Colonic mucosa (tissue), 4 donors: ENCODE measurements at places on chromosomes 6 and 20.

GRCh38 chr20:19453410-19453809 lies 241.0 kb downstream of the SLC24A3 start:
- DNase-seq, result no peak

DNA sequence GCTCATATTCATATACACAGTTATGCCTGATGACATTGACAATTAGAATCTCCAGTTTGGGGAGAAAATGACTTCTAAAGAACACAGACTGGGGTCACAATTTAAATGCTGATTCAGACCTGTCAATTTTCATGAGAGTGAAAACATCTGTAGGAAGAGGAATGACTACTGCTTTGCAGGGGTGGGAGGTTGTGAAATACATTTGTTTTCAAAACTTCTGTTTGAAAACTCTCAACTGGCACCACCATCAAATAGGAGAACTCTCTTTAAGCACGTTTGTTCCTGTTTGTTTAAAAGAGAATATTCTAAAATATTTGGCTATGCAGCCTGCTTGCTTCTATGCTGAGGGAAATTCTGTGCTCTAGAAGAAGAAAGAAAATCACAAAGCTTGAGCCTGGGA lies 50.8 kb upstream of the ADGRF5 start:
- DNase-seq, result no peak

GRCh38 chr6:51200676-51201075 lies 382.0 kb downstream of the TFAP2B start:
- DNase-seq, result no peak

DNA sequence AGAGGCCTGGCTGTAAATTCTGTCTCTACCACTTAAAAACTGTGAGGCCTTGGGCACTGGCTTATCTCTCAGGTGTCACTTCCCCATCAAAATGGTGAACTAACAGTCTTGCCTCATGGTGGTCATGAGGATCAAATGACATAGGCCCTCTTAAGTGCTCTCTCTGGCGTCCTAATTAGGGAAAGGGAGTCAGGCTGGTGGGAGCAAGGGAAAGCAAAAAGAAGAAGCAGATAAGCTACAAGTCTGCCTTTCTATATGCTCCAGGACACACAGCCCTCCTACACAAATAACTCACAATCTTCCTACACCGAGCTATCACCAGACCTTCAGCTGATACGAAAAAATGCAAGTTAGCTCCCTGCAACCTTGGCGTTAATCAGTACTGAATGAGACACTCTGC lies 19.5 kb upstream of the SLC22A16 start:
- no peak for DNase-seq

DNA sequence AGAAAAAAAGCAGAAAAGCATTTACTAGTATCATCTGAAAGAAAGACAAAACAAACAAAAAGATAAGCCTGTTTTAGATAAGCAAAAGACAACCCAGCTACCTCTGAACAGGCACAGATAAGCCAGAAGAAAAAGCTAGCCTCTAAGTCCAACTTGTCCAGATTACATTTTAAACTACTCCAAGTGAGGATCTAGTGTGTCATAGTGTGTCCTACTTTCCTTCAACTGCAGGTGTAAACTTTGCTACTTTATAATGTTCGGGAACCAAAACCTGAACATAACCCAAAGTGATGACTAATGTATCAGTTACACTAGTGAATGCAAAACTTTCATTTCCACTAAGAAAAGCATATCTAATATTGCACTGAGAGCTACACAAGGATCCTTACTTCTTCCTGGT lies 19.5 kb downstream of the ADNP start:
- no peak for DNase-seq

- DNase-seq, result no peak
These were observed 70.9 kb downstream of the BMP7 start for GRCh38 chr20:57195469-57196100.

GRCh38 chr6:162999575-163000285 lies 272.0 kb downstream of the PACRG start:
- DNase-seq, result no peak

DNA sequence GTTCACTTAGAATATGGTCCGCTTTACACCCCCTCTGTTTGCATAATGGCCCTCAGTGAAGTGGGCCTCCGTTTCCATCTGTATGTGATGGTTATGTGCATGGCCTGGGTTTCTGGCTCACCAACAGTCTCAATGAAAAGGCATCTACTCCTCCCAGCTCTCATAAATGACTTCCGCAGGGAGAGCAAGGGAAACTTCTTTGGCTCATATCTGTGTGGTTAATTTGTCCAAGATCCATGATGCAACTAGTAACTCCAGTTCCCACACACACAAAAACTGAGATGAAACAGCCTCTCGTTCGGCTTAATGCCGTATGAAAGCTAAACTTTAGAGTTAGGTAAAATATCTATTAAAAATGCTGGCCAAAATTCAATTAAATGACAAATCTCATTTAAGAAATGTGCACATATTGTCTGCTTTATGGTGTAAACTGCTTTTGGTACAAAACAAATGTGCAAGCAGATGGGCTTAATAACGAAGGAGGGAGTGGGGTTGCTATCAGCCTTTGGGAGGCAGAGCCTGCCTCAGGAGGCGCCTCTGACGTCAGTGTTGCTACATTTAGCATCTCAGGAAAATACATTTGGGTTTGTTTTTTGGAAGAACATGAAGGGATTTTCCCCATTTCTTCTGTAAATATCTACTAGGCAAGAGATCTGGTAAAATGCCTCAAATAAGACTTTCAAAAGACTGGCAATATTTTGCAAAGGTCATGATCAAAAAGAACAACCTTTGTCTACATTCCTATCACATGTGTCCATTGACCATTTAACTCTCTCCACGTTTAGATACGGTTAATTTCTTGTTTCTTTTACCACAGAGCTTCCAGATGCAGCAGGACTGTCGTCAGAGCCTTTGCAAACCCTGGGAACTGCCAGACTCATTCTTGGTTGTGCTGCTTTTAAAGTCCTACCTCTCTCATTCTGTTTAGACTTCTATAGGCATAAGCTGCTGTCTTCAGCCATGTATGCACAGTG lies 96.8 kb downstream of the ARMC2 start:
- no peak for DNase-seq

DNA sequence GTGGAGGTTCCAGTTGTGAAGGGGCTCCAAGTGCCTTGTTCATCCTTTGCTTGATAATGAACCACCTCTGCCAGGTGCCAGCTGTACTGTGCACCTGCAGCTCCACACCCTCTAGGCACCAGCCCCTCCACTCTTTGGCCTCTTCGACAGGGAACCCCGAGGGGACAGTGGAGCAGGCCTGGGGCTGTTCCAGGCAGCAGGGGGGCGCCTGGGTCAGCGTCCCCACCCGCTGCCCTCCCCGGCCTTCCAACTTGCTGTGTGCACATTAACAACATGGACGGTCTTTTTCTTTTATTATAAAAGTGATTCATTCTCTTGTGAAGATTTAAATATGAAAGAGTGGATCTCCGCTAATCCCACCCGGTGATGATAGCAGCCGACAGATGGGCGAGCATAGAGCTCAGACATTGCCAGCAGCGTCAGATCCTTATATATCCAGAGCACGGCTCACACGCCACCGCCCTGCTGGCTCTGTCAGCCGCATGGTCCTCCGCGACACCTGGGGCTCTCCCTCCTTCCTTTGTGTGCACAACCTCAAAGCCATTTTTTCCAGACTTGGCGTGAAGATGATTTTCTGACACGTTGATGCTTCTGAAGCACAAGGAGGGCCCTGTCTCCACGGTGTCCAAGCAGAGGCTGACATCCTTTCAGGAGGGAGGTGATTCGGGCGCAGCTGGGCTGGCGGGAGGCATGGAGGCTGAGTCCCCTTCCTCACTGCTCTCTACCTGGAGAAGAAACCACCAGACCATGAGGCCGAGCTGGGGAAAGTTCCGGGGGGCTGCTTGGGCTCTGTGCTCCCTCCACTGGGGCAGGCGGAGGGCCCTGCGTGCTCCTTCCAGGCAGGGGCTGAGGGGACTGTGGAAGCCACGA lies 22.2 kb upstream of the MRGBP start:
- no peak for DNase-seq

- DNase-seq, result peak; percentile 95
These were observed at the start of gene ZNF337 for GRCh38 chr20:25696371-25697131. Gene ZNF337, minus strand, starts transcription at chr20:25696853. Its CDS starts 10,436 bp downstream, at chr20:25686417.

- no peak for DNase-seq
These were observed 199.5 kb upstream of the ASCC3 start for GRCh38 chr6:101080597-101080996.

- DNase-seq, result peak; percentile 68
These were observed 58.9 kb downstream of the ERMARD start for GRCh38 chr6:169810066-169810989.

GRCh38 chr20:48771542-48771941 lies 56.3 kb downstream of the PREX1 start:
- no peak for DNase-seq

DNA sequence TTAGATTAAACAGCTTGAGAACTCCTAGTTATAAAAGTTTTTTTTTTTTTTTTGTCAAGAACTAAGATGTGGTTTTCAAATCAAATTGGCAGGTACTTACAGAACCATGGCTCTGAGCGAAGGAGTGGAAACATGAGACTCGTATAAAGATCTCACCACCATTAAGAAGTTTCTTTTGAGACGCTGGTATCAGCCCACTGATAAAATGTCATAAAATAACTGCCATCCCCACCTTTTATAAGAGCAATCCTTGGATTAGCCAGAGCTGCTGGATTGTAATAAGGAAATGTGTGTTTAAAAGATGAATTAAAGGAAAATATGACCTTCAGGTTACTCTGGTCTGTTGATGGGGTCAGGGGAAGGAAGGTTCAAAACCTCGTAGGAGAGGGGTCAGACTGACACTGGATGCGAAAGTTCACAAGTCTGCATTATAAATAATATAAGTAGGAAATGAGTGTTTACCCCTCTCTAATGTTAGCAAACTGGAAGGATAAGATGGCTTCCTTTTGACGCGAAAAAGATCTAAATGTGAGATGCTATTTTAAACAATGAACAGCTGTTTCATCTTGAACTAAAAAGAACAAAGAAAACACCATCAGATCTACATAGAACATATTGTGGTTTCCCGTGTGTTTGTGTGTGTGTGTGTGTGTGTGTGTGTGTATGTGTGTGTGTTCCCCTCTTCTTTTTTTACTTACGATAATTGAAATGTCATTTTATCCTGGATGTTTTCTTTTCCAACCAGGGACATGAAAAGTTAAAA lies 386.8 kb upstream of the JAG1 start:
- DNase-seq, result no peak

DNA sequence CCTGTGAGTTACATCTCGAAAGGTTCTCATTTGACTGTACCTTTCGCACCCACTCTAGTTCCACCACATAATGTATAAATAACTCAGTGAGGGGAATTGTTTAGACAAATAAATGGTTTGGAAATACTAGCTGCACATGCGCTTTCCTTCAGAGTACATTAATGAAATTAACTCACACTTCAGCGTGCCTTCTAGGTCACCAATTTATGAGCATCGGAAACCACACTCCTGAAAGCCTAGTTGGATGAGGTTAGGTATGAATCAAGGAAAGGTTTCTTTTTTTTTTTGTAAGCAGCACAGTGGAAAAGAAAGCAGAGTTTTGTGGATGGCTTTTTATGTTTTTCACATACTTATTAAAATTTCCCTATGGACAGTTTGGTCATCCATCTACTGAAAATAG lies 247.8 kb upstream of the TCF21 start:
- no peak for DNase-seq

GRCh38 chr20:46195264-46196036 lies 77.3 kb downstream of the CD40 start:
- no peak for DNase-seq

GRCh38 chr20:24164360-24164759 lies 175.8 kb upstream of the GGTLC1 start:
- DNase-seq, result no peak

- DNase-seq, result no peak
These were observed 141.9 kb downstream of the ID4 start for GRCh38 chr6:19979059-19979458.

DNA sequence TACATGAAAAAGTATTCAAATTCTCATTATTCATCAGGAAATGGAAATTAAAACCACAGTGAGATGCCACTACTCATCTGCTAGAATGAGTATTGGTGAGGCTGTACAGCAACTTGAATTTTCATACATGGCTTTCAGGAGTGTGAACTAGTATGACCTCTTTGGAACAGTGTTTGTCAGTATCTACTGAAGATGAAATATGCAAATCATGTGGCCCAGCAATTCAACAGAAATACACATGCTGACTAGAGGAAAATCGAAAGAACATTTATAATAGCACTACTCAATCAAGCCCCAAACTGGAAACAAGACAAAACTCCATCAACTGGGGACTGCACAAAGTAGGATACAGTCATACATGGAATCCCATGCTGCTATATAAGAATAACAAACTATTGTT lies 102.2 kb downstream of the DCDC2 start:
- DNase-seq, result no peak

- DNase-seq, result peak; percentile 31
These were observed 39.0 kb upstream of the SLCO4A1 start for GRCh38 chr20:62603021-62603906.

DNA sequence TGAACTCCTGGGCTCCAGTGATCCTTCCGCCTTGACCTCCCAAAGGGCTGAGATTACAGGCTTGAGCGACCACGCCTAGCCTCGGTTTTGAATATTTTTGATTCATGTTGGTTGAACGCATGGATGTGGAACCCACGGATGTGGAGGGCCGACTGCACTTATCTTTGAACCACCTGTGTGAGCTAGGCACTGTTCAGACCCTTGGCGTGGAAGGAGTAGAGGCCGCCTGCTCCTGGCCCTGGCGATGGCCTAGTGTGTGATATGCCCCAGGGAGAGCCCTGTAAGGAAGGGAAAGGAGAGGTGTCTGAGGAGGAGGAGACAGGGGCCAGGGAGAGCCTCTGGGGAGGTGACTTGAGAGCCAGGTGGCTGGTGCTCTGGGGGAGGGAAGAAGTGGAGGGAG lies 64.3 kb downstream of the BCAS4 start:
- no peak for DNase-seq

- DNase-seq, result no peak
These were observed 115.9 kb downstream of the QRSL1 start for GRCh38 chr6:106745197-106745770.

DNA sequence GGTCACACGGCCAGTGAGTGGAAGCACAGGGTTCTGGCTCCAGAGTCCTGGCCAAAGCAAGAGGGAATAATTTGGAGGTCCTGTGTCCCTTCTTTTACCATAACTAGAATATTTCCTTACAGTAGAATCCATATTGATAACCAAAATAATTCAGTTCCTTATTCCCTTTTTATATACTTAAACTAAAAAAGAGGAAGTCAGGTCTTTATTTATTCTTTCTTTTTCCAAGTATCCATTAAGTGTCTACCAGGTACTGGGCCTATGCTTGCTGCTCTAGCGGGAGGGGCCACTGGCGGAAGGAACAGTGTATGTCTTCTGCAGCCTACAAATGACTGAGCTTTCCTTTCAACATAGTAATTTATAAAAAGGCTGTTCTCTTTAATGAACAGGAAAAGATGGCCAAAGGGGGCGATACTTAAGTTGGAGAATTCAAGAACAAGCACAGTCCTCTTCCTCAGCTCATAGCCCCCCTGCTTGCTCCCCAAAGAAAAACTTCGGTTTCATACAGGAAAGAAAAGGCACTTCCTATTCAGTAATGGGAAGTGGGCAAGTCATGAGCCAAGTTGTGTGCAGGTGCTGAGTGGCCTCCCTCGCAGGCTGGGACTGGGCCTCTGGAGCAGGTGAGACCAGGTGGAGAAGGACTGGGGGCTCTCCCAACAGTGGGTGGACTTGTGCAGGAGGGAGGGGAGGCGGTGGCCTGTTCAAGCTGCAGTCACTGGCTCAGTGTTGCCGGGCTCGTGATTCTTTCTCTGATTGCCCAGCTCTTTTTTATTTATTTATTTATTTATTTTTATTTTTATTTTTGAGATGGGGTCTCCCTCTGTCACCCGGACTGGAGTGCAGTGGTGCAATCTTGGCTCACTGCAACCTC lies 110.9 kb downstream of the ARMC2 start:
- DNase-seq, result no peak

- DNase-seq, result no peak
These were observed 2.2 kb downstream of the TFAP2A start for GRCh38 chr6:10412461-10413261.

GRCh38 chr6:2192976-2193375 lies 52.4 kb downstream of the GMDS start:
- DNase-seq, result no peak
